ENCODE measurements at places on chromosomes 6 and 20. TPM values are rescaled to one million over a fixed set of nuclear protein-coding genes. Genes with fewer than 3 reads are reported as not detected.

Gene EYA2
- not detected for total RNA-seq

Gene UNC5CL
- 4.9 TPM for total RNA-seq

Gene HCK
- total RNA-seq: 1.3 TPM

Gene C6orf15
- total RNA-seq: not detected

DNA sequence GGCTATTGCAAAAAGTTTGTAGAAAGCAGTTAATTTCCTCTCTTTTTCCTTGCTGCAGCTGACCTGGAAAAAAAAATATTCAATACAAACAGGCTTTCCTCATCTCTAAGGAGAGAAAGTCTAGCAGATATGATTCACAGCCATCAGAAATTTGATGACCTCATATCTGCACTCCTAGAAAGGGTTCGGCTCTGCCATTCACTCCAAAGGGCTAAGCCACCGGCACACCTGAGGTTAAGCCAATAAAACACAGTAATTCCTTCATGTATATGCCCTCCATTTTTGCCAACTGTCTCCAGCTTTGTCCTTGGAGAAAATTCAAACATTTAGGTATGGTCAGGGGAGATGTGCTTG is 18.7 kb upstream of the LY86 start:
- no peak for DNase-seq

GRCh38 chr6:151753581-151753980 is 53.9 kb upstream of the ESR1 start:
- no peak for DNase-seq

- DNase-seq: no peak
Measured at GRCh38 chr20:54076259-54076658, 5.9 kb upstream of the BCAS1 start.

DNA sequence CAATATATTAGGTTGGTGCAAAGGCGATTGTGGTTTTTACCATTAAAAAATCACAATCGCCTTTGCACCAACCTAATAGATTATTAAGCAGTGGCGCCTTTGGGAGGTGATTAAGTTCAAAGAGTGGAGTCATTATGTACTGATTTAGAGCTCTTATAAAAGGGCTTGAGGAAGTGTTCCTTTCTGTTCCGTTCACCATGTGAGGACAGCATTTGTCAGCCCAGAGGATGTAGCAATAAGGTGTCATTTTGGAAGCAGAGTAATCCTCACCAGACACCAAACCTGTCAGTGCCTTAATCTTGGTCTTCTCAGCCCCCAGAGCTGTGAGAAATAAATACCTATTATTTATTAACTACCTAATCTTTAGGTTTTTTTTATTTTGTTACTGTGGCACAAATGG is 542.1 kb upstream of the MAN1A1 start:
- no peak for DNase-seq

- DNase-seq: no peak
Measured at GRCh38 chr6:8803181-8803760, 367.9 kb upstream of the SLC35B3 start.

DNA sequence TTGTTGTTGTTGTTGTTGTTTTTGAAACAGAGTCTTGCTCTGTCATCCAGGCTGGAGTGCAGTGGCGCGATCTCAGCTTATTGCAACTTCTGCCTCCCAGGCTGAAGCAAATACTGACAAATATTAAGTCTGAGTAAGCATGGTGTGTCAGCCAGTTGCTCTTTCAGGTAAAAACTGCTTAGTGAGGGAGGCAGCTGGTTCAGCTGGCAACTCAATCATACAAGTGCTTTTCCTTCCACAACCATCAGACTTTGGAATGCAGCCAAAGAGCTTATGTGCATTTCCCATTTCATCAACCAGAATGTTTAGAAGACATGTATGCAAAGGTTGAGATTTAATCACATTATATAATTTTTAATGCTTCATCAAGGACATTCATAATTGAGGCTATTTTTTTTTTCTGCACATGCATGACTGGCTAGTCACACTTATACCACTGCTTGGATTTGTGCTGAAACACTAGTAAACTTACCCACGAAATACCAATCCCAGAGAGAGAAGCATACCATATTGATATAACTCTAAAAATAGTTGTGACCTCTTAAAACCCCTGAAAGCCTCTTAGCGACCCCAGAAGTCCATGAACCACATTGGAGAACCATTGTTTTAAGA is 56.0 kb downstream of the CLIC5 start:
- DNase-seq: no peak

GRCh38 chr6:37010402-37010892 is 5.0 kb downstream of the FGD2 start:
- DNase-seq: no peak

DNA sequence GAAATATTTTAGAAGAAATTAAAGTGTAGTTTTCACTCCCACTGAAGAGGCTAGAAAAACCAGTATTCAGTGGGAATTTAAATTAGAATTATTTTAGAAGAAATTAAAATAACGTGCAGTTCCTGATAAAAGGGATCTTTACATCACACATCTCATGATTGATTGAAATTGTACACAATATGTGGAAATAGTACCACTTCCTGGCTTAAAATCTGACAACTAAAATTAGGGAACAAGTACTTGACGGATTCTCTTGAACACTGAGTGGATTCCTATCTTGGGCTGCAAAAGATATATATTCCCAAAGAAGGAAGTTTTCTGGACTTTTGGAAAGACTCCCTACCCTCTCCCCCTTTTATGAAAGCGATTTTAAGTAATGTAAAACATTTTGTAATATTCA is 14.6 kb upstream of the MTCL3 start:
- DNase-seq: no peak

GRCh38 chr6:15326067-15326614 is 80.3 kb downstream of the JARID2 start:
- no peak for DNase-seq

DNA sequence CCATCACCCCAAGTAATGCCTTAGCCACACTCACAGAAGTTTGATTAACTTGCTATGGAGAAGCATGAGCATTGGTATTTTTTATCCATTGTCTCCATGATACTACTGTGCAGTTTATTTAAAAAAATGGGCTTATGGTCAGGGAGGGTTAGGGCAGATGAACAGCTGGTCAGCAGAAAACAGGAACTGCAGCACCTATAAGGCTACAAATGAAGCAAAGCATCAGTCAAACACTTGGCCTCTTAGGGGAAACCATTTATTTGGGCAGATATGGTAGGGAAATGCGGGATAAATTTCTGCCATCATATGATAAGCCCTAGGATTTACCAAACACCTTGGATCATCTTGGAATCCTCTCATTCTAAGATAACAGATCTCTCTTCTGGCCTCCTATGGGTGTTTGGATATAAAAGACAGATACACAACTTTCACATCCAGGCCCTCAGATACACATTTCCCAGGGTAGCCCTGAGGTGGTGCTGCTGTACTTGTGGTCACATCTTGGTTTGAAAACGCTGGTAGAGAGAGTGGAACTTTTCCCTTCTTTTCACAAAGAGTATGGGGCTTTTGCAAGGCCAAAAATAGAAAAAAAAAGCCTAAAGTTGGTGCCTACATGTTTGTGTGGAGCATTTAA is 42.8 kb upstream of the AHI1 start:
- DNase-seq: no peak

DNA sequence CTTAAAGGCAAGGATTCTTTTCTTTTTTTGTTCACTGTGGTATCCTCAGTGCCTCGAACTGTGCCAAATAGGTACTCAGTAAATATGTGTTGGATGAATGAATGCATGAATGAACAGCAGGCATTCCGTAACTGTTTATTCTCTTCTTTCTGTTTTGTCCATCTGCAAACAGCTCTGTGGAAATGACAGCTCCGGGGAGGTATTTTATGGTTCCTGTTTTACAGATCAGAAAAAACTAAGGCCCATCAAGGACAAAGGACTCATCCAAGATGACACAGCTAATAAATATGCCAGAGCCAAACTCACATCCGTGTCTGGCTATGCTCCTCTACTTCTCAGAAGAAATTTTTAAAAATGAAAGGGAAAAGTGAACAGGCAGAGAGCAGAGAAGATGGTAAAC is 21.0 kb downstream of the JPH2 start:
- DNase-seq: no peak

DNA sequence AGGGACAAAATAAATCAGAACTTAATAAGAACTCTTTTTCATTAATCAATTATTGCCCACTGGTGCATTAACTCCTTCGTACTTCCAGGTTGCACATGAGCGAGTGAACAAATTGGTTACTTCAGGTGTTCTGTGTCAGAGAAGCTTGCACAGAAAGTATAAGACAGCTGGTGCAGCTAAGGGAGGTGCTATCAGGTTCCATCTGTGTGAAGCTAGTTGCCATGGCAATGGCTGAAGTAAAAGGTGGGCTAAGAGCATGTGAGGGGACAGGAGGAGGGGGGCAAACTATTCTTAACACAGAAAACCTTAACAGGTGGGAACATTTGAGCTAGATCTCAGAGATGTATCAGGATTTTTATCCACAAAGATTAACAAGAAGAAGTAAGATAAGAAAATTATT is 81.6 kb downstream of the MANEA start:
- DNase-seq: no peak

DNA sequence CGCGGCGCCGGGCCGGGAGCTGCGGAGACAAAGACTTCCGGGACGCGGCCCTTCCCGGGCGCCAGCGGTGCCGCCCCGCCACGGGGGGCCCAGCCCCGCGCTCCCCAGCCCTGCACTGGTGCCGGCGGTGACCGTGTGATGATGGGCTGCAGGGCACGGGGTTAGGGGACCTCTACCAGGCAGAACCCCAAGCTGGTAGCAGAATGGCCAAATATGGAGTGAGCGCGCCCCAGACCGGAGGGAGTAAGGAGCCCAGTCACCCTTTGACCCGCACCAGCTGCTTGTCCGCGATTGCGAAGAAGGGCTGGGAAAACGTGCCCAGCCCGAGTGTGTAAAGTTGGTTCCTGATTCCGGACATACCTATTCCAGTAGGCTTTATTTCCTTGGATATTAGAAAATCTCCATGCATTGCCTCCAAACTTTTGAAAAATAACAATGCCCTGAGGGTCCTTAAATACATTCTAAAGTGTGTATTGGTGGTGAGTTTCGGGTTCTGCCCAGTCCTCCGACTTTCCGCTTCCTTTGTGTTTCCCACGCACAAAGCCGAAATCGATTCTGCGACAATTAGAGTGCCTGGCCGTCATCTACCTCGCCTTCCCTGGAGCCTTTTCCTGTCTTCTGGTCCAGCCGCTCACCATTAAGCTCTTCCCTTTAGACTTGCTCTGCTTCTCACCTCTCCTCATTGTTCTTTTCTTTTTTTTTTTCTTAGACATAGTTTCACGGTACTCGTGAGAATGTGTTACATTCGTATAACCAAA is 1.1 kb downstream of the ABRACL start:
- DNase-seq: peak; percentile 25

- DNase-seq: no peak
Measured at GRCh38 chr6:158789115-158789917, 29.9 kb downstream of the EZR start.

DNA sequence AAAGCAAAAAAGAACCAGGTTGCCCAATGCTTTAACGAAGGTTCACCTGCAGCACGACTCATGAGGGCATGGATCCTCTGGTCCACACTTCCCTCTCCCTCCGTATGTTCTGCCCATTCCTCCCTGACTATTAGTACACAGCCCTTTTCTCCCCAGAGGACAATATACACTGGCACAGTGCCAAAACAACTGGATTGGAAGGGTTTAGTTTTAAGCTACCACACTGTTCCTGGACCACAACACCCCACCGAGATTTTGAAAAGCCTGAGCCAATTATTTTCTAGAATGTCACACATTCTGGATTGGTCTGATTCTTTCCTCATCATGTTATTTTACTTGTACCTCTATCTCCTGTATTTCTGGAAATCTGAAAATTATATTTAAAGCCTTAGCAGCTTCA is 2.9 kb upstream of the AKAP7 start:
- DNase-seq: no peak

DNA sequence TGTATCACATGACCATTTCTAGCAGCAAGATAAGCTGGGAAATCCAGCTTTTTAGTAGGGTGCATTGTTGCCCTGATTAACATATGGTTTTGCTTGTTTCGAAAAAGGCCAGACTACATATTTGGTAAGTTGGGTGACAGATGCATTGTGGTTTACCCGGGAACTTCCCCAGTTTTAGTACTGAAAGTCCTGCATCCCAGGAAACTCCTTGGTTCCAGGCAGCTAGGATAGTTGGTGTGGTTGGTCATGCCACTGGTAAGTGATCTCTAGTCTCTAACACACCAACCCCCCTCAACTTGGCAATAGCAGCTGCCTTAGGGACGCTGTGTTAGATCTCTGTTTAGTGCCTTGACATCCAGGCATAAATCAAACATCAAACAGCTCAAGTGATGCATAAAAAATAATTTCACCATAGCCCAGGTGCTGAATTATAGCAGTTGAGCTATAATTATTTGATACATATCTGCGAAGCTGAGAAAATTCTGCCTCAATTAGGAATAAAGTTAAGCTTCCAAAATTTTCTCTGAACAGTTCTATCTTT is 216.5 kb downstream of the TFAP2C start:
- DNase-seq: no peak

DNA sequence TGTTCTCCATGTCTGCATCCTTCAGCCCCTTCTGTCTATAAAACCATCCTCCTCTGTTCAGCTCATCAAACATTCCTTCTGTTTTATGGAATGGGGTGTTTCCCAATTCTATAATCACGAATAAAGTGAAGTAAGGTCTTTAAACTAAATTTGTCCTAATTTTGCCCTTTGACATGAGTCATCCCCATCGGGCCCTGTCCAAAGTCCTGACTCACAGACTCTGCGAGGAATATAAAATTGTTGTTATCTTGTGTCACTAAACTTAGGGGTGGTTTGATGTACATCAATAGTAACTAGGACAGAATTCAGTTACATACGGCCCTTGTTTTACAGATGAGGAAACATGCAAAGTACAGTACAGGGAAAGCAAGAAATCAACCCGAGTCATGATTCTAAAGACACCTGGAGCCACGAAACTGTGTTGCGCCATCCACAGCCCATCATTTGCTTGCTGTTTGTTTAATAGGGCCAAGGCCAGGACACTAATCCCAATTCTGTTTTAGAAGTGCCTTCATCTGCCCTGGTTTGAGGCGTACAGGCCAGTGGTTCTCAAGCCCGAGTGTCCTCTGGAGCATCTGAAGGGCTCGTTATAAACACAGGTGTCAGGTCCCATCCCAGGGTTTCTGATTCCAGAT is 2.8 kb downstream of the ACSS1 start:
- no peak for DNase-seq

DNA sequence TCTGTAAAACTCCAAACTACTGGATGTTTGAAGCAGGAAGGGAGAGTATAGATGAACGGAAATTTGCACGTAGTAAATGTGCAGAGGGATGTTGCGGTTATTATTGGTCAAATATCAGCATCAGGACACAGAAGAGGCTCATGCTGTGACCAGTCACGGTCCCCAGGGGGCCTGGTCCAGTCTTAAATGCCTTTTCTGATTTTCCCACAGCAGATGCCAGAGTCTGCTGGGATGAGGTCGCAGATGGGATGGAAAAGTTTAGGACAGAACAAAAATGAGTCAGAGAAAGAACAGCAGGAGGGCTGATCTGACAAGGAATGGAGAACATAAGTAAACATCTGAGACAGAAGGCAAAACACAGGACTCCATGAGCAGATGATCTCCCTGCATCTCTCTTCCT is 11.7 kb upstream of the SIRPG start:
- DNase-seq: no peak

GRCh38 chr20:48864738-48865318 is 37.0 kb upstream of the PREX1 start:
- DNase-seq: no peak

Data from T-helper 17 cell (primary cell).